Stimulated activated CD4-positive, alpha-beta T cell treated with anti-CD3 and anti-CD28 coated beads, Interleukin-2, amount 100 ng/mL, for 24 hours (primary cell): ENCODE measurements at places on chromosomes 6 and 20.
A peak's percentile ranks its signal among the peaks of the same experiment; 100 is the strongest.

- DNase-seq: no peak
Observed at GRCh38 chr6:12189661-12190060, 100.5 kb upstream of the EDN1 start.

DNA sequence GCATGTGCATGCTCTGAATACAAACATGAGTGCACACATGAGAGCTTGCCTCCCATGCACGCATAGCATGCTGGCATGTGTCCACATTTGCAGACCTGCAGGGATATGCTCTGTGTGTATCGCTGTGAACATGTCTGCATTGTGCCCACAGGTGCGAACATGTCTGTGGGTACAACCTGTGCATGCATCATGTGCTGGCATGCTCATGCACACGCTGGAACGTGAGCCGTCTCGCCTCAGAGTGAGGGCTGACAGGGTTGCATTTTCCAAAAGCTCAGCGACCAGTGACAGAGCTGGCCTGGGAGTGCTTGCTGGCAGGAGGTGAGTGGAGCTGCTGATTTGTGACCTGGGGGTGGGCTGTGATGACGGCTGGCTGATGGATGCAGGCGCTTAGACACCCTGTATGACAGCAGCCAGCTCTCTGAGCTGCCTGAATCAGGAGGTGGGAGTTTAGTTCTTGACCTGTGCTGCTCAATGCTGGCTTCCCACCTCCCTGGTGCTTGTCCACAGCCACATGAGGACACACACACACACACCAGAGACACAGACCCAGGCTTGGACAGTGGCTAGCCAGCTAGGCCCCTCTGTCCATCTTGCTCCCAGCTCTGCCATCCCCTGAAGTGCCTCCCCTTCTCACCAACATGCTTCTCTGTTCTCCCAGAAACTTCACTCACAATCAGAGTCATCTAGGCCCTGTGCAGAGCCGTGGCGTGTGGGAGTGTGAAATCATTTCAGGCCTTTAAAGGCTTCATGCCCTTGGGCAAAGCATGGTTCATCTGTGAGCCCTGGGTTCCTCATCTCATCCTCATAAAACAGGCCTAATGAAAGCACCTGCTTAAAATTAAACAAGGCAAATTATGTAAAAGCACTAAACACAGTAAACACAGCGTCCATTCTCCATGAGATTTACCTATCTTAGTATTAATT is 51.4 kb downstream of the CD40 start:
- DNase-seq: no peak

DNA sequence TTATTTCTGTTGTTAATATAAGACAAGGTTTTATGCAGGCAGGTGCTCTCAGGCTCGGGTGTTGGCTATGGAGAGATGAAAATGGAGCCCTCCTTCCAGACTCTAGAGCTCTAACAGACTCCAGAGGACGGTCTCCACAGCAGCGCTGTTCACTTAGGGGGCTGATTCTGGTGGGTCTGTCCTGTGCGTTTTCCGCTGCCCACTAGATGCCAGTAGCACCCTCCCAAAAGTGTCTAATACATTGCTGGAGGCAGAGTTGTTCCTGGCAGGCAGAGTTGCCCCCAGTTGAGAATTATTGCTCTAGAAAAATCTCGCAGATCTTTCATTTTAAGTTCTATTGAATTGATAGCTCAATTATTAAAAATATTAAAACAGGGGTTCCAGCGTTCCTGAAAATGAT is 109.9 kb downstream of the MAP3K4 start:
- DNase-seq: no peak

DNA sequence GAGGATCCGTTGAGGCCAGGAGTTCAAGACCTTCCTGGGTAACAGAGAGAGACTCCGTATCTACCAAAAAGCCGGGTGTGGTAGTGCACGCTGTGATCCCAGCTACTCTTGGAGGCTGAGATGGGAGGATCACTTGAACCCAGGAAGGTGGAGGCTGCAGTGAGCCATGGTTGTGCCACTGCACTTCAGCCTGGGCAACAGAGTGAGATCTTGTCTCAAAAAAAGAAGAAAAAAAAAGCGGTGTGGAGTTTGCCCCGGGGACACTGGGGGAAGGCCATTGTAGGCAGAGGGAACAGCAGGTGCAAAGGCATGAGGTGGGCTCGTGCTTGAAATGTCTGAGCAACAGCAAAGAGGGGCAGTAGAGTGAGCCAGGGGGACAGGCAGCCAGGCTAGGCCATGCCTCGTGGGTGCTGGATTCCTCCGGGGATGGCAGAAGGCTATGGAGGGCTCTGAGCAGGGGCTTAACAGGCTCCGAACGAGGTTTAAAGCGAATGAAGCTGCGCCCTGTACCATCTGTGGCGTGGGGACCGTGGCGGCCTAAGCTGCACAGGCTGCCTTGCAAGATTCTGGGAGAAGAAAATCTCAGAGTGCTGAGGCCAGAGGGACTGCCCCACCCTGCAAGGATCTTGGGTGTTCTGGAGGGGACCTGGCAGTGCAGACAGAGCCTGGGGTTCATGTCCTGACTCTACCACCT is 36.9 kb upstream of the NOL4L start:
- no peak for DNase-seq

- no peak for DNase-seq
Observed at GRCh38 chr6:160102399-160102798, 19.2 kb upstream of the SLC22A1 start.

GRCh38 chr6:109298605-109299264 is 83.5 kb downstream of the CD164 start:
- no peak for DNase-seq

- DNase-seq: no peak
Observed at GRCh38 chr6:98560418-98560817, 274.0 kb upstream of the POU3F2 start.

GRCh38 chr6:157323966-157324300 is 614 bp upstream of the TMEM242 start:
- DNase-seq: peak; percentile 34

DNA sequence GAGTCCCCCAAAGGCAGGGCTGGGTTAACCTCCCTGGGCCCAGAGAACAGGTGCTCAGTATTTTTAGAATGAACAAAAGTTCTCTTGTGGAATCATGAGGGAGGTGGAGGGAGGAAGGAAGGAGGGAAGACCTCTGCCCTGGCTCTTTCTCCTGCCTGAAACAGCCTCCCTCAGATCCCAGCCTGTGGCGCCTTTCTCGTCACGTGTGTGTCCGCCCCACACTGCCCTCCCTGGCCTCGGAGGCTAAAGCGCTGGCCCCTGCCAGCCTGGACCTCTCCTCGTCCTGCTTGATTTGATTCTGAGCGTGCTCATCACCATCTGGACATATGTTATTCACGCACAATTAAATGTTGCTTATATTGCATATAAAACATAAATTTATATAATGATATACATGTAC is 40.9 kb downstream of the PHACTR3 start:
- no peak for DNase-seq
